ENCODE measurements at places on chromosomes 4 and X. TPM values are rescaled to one million over a fixed set of nuclear protein-coding genes. Genes with fewer than 3 reads are reported as not detected.

Gene NUDT9
- 13.8 TPM for total RNA-seq

Gene KIF4A
- total RNA-seq: 18.2 TPM

Gene IGSF1
- 0.05 TPM for total RNA-seq

Gene PDZD4
- total RNA-seq: 14.6 TPM

Gene PACRGL
- total RNA-seq: 34.0 TPM

Gene MID1IP1
- 43.0 TPM for total RNA-seq

Gene SCML2
- total RNA-seq: 3.4 TPM

All from SK-MEL-5 (cell line).